ENCODE measurements at places on chromosomes 11 and 22.

- no peak for DNase-seq
These were observed at the start of gene FOLR1 for GRCh38 chr11:72191961-72192381. TSS of gene FOLR1 (plus strand) at chr11:72192140. CDS start at chr11:72192174, 34 bp downstream.

DNA sequence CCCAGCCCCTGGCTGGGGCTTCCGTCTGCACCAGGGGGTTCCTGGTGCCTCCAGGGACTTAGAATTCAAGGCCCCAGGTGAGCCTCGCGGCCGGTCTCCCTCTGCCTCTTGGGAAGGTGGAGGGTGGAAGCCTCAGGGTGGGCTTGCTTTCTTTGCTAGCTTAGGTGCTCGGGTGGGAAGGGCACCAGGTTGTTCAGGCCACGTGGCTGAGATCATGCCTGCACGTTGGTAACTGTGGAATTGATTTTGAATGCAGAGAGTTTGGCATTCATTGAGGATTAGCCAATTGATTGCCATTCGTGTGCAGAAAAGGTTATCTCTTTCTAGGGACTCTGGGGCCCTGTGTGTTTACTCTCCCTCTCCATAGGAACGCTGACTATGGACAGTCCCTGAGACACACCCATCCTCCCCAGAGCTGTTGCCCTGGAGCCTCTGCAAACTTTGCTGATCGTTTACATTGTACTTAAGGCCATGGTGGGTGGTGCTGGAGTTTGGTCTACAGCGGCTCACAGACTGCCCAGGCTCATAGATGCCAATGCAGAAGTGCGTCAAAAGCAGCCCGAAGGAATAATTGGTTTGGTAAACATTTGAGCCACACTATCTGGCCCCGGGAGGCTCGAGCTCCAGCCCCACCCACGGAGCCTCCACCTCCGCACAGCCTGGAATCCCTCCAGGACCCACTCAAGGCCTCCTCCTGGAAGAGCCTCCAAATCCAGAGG, 1457.7 kb downstream of the BRD1 start:
- no peak for DNase-seq

DNA sequence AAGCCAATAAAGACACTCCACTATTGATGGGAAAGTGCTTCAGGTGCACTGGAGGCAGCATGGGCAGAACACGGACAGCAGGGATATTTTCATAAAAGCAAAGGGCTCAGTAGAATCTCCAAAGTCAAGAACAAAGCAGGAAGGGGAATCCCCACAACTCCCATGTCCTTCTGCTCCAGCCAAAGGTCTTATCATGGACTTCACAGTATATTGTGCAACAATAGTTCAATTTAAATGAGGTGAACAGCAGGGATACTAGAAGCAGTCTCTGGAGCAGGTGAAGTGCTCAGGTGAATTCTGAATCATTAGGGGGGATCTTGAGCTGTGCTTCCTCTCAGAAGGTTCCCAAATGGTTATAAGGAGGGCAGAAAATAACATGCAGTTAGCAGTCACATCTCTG, 6.6 kb upstream of the OR2D2 start:
- no peak for DNase-seq

DNA sequence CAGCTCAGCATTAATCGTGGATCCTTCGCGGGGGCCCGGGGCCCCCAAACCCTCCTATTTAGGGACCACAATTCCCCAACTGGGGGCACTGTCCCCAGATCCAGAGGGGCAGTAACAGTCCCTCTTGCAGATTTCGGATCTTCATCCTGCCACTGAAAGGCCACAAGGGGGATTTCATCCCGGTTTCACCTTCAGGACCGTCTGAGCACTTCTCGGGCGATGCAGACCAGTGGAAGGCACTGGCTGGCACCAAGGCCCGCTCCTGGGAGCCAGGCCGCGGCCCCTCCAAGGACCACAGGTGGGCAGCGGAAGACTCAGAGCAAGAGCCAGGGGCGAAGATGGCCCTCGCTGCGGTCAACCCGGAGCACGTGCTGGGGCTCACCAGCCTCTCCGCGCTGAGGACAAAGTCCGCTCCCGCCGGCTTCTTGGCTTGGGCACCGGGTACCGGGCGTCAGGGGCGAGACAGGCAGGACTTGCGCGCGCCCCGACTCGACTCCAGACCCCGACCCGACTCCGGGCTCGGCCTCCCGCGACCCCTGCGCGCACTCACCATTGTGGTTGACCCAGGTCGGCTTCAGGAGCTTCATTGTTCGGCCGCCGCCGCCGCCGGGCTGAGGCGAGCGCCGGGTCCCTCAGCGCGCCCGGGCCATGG, 517 bp downstream of the HIRA start:
- DNase-seq, result no peak

- DNase-seq, result no peak
These were observed 697 bp upstream of the PAFAH1B2 start for GRCh38 chr11:117143390-117143789.

DNA sequence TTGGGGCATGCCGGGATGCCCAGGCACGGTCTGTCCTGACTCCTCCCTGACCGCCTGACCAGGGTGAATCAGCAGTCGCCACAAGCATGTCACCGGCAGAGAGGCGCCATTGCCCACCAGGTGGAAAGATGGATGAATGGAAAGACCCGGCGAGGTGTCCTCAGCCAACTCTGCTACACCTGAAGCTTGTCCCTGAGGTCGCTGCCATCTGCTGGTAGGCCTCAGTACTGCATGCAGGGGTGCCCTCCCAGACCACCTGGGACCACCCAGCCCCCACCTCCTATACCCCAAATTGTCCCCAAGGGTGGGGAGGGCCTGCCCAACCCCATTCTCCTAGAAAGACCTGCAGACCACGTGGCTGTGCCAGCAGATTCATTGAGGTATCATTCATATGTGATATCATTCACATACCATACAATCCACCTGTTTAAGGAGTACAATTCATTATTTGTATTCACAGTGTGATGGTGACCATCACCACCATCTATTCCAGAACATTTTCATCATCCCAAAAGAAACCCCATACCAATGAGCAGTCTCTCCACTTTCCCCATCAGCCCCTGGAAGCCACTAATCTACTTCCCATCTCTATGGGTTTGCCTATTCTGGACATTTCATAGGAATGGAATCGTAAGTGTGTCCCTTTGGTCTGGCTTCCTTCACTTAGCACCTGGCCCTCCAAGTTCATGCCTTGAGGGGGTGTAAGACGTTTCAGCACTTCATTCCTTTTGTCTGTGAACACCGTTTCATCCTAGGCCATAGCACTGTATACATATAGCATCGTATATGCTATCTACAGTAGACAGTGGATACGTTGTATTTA, 17.5 kb downstream of the FGF3 start:
- no peak for DNase-seq

DNA sequence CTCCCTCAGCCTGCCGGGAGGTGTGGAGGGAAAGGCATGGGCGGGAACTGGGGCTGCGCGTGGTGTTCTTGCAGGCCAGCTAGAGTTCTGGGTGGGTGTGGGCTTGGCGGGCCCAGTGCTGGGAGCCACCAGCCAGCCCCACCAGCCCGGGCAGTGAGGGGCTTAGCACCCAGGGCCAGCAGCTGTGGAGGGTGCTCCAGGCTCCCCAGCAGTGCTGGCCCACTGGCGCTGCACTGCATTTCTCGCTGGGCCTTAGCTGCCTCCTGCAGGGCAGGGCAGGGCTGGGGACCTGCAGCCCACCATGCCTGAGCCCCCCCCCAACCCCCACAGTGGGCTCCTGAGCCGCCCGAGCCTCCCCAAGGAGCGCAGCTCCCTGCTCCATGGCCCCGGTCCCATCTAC, 304.2 kb downstream of the KCNA4 start:
- DNase-seq, result no peak

- DNase-seq, result no peak
These were observed 15.4 kb upstream of the TUBA8 start for GRCh38 chr22:18095101-18095805.

- DNase-seq, result no peak
These were observed 56.4 kb downstream of the DHCR7 start for GRCh38 chr11:71391796-71392195.

GRCh38 chr11:26556582-26556981, 15.5 kb downstream of the MUC15 start:
- no peak for DNase-seq

DNA sequence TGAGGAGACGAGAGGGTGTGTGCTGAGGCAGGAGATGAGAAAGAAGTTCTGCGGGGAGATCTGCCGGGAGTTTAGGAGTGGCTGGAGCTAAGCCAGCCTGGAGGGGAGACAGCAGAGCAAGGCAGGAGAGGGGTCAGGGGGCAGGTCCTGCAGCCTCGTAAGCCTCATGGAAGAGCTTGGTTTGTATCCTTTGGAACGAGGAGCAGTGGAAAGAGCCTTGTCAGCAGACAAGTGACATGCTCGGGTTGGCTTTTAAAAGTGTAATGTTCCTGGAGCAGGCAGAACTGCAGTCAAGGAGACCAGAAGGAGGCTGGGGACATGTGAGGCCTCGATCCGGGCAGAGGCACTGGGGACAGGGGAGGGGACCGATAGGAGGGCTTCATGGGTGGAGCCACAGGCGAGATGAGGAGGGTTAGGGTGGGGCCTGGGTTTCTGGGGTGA, 21.4 kb upstream of the TUB start:
- no peak for DNase-seq

DNA sequence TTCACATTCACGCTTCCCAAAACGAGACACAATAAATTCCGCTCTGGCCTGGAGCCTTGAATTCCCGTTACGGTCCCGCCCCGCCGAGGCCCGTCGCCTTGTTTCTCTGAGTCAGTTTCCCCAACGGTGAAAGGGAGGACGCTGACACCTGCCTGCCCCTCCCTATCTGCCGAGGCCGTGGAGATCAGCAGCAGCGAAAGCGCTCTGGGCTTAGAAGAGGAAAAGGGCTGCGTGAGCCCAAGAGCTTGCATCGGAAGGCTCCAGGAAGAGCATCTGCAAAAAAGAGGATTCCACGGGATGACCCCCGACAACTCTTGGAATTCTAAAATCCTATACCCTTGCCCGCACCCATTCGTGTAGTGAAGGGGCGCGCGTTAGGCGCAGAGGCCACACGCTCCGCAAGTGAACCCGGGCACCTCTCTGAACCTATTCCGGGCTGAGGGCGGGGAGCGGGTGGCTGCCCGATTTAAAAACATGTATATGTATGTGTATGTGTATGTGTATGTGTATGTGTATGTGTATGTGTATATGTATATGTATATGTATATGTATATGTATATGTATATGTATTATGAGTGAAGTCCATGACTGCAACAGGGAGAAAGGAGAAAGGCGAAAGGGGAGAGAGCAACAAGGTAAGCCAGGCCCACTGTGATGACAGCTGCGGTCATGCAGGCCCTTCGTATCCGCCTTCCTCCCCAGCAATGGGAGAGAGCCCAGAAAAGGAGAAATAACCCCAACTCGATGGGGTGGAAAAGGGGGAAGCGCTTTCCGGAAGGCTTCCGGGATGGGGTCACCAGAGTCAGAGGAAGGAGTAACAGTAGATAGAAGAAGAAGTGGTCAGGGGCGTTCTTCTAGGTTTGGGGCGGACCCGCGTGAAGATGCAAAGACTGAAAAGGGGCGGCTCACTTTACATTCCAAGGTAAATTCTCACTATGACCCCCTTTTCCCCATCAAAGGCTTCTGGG, 948 bp upstream of the MRTFA start:
- DNase-seq, result no peak

GRCh38 chr22:32699001-32699582, 102.4 kb upstream of the TIMP3 start:
- DNase-seq, result no peak

DNA sequence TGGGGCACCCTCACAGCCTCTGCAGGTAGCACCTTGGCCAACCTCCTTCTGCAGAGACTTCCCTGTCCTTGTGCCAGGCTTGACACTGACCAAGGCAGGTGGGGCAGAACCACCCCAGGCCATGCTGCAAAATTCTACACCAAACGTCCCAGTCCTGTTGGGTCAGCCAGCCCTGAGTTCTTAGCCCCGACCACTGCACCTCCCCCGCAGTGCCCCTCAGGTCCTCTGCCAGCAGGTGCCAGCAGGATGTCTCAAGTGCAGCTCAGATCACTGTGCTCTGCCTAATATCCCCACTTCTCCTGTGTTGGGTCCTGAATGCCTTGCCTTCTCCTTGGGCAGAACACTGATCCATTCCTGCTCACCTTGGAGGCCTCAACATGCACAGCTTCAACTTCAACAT, 999.7 kb downstream of the TBC1D22A start:
- DNase-seq, result no peak

- DNase-seq, result no peak
These were observed 6.8 kb downstream of the MICAL2 start for GRCh38 chr11:12117200-12117599.

DNA sequence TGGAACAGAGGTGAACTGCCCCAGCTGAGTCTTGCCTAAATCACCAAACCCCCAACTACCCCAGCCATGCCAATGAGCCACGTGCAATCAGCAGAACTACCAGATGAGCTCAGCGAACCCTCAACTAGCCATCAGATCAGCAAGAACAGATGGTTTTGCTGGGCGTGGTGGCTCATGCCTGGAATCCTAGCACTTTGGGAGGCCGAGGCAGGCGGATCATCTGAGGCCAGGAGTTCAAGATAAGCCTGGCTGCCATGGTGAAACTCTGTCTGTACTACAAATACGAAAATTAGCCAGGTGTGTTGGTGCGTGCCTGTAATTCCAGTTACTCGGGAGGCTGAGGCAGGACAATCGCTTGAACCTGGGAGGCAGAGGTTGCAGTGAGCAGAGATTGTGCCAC, 374.3 kb downstream of the NXPE2 start:
- no peak for DNase-seq

- DNase-seq, result no peak
These were observed 24.2 kb upstream of the YPEL1 start for GRCh38 chr22:21759646-21760376.

DNA sequence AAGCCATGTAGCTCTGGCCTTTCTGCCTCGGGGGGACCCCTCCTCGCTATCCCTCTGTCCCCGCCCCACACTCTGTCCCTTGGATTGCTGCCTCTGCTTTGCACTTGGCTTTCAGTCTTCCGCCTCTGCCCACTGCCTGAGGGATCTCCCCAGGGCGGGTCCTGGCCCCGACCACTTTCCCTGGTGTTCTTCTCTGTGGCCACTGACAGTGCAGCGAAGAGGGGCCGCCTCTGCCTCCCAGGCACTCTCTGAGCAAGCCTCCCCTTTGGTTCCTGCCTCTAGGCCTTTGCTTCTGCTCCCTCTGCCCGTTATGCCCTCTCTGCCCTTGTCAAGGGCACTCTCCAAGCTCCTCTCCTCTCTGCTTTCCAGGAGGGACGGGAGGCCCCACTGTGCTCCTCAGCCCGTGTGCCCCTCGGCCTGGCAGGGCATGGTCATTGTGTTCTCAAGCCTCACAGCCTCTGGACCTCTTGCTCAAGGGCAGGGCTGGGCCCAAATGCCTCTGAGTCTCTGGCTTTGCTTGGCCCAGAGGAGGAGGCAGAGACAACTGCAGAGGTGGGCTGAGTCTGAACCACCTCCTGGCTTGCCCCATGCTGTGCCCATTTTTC, 5.5 kb upstream of the MPPED1 start:
- DNase-seq, result no peak

Measured in SW 1271 (cell line).